ENCODE measurements at places on chromosomes 3 and 15.
A peak's percentile ranks its signal among the peaks of the same experiment; 100 is the strongest.

DNA sequence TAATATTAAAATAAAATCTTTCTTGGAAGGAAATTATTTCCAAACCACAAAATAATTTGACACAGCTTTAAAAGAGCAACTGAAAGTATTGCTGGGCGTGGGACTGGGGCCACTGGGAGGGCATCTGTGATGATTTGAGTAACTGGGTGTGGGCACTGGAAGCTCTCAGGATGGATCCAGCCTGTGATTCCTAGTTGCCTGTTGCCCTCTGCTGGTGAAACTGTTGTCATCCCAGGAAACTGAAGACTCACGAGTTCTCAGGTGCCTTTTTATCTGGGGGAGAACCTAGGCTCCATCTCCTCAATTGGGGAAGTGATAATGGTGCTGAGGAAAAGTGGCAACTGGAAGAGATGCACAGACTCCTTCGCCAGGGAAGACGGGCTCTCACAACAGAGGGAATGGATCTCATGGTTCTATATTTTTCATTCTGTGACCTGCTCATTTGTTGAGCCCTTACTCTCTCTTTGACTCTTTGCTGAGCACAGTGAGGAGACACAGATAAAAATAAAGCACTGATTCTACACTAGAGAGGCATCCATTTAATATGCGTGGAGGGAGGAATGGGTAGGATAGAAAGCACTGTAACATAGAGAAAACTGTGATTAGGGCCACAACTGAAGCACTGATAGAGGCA, 61.6 kb downstream of the TPRG1 start:
- peak; percentile 41 for DNase-seq

DNA sequence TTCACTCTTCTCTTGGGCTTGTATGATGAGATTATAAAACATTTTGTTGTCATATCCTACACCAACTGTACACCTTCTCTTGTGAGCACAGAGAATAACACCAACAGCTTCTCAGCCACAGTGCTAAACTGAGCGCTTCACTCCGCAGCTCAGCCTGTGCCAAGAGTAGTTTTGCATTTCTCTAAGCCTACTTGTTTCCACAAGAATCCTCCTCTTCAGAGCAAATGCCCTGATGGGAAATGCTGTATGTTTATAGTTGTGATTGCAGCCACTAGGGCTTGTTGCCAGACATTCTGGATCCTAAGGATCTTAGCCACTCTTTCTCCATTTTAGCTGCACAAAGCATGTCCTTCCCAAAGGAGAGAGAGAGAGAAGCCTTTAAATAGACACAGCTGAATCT, 138.8 kb upstream of the PLXND1 start:
- DNase-seq, result no peak

- no peak for DNase-seq
Observed at GRCh38 chr3:99413504-99413903, 224.9 kb upstream of the COL8A1 start.

DNA sequence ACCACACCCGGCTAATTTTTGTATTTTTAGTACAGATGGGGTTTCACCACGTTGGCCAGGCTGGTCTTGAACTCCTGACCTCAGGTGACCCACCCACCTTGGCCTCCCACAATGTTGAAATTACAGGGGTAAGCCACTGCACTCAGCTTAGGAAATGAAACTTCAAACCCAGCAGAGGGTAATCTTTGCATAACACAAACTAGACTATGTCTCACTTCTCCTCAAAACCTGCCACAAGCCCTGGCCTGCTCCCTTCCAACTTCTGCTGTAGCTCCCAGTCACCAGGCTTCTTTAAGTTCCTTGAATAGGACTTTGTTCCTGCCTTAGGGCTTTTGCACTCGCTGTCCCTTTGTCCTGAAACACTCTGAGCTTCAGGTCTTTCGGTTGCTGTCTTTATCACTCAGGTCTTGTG, 39.2 kb upstream of the SEMA4B start:
- no peak for DNase-seq

DNA sequence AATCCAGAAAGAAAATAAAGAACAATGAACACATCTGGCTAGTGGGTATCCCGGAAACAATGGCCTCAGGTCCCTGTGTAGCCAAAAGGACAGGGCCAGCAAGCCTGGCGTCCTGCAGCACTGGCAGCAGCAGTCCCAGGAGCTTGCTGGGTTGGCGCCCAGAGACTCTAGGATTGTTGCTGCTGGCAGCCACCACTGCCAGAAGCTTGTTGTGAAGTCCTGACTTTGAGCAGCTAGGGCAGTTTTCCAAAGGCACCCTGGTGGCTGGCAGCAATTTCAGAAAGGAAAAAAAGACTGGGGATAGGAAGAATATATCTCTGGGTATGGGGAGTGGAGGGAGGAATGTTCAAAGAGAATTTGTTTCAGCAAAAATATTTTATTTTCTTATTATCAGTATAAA, 11.3 kb downstream of the SHQ1 start:
- DNase-seq, result no peak

GRCh38 chr15:91102546-91103330, 2.7 kb downstream of the SV2B start:
- DNase-seq, result no peak

Data from NCI-H524 treated with DMSO at 0.1 percent for 48 hours (cell line).